Nucleus accumbens (tissue), 56 donors: ENCODE measurements at places on chromosomes 11 and 22.

GRCh38 chr22:25651332-25652085, 87.0 kb downstream of the GRK3 start:
- DNase-seq = no peak

DNA sequence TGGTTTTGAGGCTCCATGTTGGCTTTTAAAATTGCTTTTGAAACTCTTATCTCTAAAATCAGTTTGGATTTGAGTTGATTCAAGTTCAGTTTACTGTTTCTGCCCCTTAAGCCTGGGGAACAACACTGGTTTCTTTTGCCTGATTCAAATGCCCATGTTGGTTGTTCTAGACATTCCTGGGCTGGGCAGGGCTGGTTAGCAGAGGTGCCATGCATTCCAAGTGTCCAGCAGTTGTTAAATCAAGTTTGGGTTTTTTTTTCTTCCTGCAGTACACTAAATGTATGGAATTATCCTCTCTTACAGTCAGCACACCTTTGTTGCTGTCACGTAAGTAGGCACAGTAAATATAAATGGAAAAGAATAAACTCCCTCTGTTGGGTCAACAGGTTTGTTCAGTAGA, 67.2 kb upstream of the MTMR2 start:
- no peak for DNase-seq

GRCh38 chr11:79536155-79536917, 95.5 kb upstream of the TENM4 start:
- DNase-seq = no peak

GRCh38 chr22:38865201-38866023, 6.6 kb downstream of the CBX6 start:
- DNase-seq = no peak

GRCh38 chr11:27858866-27859265, 158.6 kb upstream of the BDNF start:
- DNase-seq = no peak

DNA sequence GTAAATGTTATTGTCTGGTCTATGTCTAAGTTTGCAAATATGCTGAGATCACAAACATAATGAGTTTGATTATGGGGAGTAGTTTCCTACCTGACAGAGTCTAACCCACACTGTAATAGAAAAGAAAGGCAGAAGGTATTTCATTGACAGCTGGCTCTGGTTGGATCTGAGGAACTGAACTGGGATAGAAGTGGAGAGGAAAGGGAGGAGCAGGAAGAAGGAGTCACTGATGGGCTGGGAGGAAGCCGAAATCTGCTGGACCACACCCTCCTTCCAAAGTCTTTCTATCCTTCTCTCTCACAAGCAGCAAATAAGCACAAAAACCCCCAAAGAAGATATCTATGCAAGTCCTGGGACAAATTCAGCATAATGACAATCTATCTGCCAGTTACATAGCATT, 11.7 kb downstream of the BLID start:
- DNase-seq = no peak

DNA sequence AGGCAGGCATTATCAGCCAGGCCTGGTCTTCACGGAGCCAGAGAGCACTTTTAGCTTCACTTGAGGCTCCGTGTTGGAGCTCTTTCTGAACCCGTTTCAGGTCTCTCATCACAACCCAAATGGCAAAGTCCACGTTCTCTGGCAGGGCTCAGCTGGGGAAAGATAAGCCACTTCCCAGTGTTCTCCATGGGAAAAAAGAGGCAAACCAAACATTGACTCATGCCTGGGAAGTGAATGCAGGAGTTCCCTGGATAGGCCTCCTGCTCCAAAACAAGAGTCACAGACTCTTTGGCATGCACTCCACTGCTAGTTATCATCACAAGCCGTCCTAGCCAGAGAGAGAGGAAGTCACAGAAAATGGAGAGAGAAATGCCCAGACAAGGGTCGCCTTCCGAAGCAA, 11.6 kb downstream of the OPCML start:
- DNase-seq = no peak

DNA sequence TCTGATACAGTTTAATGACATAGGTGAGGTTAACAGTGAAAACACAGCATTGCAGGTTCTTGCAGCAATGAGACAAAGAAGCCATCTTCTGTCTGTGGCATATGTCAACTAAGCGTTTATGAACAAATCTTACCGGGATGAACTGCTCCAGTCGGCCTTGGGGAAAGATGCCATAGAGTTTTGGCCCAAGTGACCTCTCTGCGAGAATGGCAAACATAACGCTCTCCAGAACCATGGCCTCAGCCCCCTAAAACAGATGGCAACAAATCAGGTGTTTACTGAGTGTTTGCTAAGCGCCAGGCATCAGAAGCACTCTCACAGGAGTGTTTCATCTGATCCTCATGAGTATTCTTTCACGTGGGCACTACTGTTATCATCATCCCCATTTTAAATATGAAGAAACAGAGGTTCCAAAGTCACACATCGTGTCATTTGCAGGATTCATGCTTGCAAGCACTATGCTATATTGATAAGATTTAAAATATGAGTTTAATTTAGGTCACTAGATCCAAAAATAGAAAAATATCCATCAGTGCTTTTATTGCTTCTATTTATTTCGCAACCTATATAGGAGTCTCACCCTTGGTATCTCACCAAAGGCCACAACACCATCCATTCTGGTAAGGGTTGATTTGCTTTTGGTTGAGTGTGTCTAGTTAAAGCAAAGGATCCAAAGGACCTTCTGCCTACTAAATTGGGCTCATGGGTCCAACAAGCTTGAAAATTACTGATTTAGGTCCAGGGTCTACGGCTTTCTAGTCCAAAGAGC, 35.9 kb downstream of the TCIRG1 start:
- DNase-seq = no peak

DNA sequence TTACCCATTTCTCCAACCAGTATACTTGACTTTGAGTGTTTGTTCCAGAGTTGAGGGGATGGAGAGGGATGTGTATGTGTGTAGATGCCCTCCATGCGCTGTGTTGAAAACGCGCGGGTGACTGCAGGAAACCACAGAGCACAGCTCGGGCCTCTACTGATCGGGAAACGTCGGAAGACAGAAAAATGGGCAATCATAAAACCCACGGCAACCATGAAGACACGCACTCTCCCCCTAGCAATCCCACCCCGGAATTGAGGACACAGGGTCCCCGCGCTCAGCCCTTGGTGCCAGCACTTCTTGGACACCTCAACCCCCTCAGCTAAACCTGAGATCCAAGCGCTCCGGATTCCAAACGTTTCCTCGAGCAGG, 251 bp upstream of the UQCC3 start:
- no peak for DNase-seq

DNA sequence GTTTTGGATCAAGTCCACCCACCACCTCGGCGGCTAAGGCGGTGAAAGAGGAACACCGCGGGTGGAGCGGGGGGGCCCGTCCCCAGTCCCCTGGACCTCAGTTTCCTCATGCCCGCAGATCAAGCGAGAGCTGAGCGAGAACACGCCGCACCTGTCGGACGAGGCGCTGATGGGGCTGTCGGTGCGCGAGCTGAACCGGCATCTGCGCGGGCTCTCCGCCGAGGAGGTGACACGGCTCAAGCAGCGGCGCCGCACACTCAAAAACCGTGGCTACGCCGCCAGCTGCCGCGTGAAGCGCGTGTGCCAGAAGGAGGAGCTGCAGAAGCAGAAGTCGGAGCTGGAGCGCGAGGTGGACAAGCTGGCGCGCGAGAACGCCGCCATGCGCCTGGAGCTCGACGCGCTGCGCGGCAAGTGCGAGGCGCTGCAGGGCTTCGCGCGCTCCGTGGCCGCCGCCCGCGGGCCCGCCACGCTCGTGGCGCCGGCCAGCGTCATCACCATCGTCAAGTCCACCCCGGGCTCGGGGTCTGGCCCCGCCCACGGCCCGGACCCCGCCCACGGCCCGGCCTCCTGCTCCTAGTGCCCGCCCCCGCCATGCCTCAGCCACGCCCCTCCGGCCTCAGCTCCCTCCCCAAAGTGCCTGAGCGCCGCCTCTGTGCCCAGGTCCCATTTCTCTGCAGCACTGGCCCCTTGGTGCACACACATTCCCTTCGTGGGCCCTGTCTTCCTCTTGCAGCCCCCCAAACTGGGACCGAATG, 12.7 kb downstream of the MAFF start:
- peak; percentile 78 for DNase-seq

- DNase-seq = no peak
These were observed 13.1 kb downstream of the CHID1 start for GRCh38 chr11:897253-898142.

DNA sequence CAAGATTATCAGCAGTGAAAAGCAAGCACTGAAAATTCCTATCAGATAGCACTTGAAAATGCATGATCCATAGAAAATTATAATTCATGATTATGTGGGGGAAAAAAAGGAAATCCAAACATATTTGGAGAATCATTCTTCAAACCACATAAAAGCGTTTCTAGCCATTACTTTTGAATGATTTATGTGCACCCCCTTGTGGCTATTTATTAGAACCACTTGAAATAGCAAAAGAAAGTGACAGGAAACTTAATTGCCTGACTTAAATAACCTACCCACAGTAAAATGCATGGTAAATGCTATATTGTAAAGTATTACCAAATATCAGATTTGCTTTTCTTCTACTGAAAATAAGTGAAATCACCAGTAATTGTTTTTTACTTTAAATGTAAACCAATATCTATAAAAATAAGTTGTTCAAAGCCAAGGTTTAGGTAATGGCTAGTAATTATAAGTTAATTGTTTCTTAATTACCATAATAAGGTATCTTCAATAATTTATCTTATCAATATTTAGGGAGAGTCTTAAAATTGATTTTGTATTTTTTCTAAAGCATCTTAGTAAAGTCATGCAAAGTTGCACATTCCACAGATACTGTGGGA, 168.5 kb downstream of the ARHGAP42 start:
- DNase-seq = no peak

- no peak for DNase-seq
These were observed 13.2 kb downstream of the OTUB1 start for GRCh38 chr11:63999349-64000025.

- DNase-seq = no peak
These were observed 135.8 kb downstream of the TRIM44 start for GRCh38 chr11:35798423-35798822.

DNA sequence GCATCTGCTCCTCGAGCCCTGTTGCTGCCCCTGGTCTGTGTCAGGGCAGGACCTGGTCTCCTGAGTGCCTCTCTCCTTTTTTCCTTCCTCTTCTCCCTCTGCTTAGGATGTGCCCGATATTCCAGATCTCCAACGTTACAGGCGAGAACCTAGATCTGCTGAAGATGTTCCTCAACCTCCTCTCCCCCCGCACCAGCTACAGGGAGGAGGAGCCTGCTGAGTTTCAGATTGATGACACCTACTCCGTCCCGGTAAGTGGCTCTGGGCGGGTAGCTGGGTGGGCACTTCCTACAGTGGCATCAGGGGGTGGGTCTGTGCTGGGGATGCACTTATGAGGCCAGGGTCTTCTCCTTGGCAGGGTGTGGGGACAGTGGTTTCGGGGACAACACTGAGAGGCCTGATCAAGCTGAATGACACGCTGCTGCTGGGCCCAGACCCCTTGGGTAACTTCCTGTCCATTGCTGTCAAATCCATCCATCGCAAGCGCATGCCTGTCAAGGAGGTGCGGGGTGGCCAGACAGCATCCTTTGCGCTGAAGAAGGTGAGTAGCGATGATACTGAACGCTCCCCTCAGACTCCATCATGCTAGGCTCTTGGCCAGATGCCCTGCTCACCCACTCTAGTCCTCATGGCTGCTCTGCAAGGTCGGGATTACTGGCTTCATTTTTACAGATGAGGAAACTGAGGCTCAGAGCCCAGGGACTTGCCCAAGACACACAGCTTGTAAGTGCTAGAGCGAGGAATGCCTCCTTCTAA, 20.3 kb downstream of the GTPBP1 start:
- DNase-seq = no peak

DNA sequence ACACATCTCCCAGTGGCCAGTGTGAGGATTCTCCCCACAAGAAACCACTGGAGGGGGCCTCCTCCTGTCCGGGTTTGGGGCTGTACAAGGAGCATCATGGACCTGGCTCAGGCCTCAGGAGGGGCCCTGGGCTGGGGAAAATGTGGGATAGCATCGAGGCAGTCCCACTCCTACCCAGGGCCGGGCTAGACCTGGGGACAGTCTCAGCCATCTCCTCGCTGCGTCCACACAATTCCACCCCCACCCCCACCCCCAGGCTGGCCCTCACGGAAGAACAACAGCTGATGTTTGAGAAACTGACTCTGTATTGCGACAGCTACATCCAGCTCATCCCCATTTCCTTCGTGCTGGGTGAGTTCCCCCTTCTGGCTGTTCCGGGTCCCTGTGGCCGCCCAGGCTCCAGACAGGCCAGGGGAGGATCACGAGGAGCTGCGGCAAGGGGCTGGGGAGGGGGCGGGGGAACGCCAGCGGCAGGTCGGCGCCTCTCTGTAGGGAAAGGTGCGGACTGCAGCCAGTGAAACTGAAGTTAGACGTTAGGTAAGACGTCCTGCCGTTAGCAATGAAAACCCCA, 4.8 kb downstream of the BEST1 start:
- peak; percentile 38 for DNase-seq

DNA sequence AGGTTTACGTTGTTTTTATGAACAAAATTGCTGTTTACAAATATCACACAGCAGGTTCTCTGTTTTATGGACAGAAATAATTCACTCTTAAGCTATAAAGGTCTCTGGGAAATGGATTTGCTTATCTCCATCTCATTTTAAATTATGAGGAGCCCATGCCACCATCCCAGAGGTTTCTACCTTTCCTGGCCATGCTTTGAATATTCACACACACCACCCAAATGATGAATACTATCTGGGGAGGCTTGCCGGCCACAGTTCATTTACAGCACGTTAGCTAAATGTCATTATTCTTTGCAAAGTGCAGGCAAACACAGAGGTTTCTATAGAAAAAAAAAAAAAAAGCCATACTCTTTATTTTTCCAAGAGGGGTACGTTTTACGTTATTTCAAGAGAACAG, 1446.7 kb downstream of the FAM181B start:
- no peak for DNase-seq

GRCh38 chr11:2540992-2541680, 96.3 kb downstream of the KCNQ1 start:
- no peak for DNase-seq

DNA sequence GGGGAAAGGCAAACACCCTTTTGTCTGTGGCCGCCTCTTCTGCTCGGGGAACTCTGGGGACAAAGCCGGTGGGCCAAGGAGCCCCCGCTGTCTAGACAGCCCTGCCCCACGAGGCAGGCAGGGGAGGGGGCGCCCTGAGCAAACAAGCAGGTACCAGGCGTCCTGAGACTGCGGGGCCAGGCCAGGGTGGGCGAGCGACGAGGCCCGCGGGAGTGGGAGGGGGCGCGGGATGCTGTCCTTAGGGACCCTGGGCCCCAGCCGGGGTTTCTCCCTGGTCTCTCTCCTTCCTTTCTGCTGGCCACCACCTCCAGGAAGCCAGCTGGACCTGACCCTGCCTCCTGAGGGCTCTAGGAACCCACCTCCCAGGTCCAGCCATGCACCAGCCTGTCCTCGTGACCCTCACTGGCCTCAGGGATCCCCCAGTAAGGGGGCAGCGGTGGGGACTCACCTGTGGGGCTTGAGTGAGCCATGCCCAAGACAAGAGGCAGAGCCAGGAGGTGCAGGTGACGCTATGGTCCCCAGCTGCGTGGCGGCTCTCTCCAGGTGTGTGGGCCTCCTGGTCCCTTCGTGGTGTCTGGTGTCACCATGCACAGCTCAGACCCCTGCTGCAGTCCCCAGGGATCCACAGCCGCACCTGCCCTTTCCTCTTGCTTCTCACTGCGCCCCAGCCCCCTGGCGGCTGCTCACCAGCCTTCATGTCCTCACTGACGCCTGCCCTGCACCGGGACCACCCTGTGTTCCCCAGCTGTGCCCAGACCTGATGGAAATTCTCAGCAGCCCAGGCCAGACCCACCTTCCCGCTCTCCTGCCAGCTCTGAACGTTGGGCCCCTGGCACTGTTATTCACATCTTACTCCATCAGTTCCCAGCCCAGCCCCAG, 26.5 kb upstream of the MUC5AC start:
- no peak for DNase-seq

GRCh38 chr11:32198053-32198452, 107.2 kb downstream of the RCN1 start:
- no peak for DNase-seq
